ENCODE measurements at places on chromosomes 1 and 21. TPM values are rescaled to one million over a fixed set of nuclear protein-coding genes. Genes with fewer than 3 reads are reported as not detected.
A peak's percentile ranks its signal among the peaks of the same experiment; 100 is the strongest.

PTGFRN gene
- 9.4 TPM for total RNA-seq

SMIM11 gene
- 7.3 TPM for total RNA-seq

CA14 gene
- total RNA-seq: not detected

OLIG2 gene
- total RNA-seq: not detected

LCE2A gene
- total RNA-seq: not detected

LCE1F gene
- not detected for total RNA-seq

FMO4 gene
- total RNA-seq: 2.0 TPM

SYNC gene
- total RNA-seq: 9.2 TPM

GRCh38 chr1:981955-982558 is at the start of gene PERM1:
PERM1 (minus strand) TSS chr1:982093; CDS start chr1:981029, 1,064 bp downstream.
- no peak for DNase-seq

DNA sequence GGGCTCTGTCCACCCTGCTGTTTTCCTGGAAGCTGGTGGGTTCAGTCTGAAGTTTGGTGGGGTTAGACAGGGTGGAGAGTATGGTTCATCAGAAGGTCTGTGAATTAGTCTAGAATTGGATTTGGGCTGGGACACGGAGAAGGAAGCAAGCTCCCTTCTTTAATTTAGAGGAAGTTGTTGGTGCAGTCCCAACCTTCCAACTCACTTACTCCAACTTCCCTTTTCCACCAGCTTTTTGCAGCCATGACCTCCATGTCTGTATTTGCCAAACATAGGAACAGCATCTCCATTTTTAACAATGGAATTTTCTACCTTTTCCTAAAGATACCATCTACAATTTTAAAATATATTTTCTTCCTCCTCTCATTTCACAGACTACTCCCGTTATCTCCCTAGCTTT is 28.5 kb upstream of the PRELP start:
- DNase-seq: no peak

GRCh38 chr1:224784265-224785039 is 145.0 kb upstream of the DNAH14 start:
- no peak for DNase-seq

DNA sequence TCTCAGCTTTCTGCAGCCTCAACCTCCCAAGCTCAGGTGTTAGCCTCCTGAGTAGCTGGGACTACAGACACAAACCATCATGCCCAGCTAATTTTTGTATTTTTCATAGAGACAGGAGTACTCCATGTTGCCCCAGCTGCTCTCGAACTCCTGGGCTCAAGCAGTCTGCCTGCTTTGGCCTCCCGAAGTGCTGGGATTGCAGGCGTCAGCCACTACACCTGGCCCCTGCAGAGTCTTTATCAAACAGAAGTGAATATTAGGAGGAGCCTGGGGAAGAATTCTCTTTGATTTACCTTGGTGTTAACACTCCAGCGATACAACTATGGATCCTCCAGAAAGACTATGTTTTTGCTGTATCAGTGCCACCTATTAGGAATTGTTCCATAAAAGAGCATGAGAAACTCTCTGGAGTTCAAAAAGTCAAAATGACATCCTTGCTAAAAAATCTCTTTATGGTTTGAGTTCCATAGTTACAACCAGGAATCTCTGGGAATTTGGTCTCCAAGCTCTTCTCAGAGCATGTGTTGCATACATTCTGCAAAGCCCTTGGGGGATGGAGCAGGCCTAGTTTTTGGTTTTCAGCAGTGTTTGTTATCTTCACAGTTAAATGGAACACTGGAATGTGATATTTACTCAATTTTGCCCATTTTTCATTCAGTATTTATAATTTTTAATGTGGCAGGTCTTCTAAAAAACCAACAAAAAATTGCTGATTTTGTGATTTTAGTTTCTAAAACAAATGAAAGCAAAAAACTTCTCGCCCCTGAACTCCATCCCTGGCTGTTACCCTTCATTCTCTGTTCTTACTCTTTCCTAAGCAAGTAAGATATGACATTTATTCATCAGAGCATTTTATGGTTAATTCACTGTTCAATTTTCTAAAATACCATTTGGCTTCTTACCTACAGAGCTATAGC is 77.3 kb downstream of the OLFML2B start:
- no peak for DNase-seq

- DNase-seq: no peak
Measured at GRCh38 chr1:210260096-210260495, 27.5 kb downstream of the SERTAD4 start.

DNA sequence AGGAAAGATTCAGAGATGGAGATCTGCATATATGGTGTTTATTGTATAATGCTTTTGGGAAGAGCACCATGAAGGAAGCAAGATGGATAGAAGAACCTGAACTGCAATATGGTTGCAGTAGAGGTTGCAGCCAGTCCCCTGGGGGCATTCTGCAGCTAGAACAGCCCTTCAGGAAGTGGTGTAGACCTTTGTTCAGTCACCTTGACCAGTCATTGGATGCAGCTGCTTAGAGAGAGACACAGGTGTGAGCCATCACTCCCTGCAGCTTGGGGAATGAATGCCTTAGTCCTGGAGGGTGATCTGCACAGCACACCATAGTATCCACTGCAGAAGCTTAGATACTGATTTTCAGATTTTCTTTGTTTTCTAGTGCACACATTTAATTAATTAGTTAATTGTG is 42.3 kb downstream of the NEK7 start:
- no peak for DNase-seq

DNA sequence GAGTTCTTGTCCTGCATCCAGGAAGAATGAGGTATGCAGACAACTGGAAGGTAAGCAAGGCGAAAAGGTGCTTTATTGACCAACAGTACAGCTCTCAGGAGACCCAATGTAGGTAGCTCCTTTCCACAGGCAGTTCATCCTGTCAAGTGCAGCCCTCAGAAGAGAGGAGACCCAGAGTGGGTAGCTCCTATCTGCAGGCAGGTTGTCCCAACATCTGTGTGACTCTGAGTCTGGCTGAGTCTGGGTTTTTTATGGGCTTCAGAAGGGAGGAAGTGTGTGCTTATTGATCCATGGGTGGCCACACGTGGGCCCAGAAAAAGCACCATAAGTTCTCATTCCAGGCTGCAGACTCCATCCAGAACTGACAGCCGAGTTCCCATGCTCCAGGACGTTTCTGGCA is 34.0 kb downstream of the ZNF691 start:
- DNase-seq: no peak

DNA sequence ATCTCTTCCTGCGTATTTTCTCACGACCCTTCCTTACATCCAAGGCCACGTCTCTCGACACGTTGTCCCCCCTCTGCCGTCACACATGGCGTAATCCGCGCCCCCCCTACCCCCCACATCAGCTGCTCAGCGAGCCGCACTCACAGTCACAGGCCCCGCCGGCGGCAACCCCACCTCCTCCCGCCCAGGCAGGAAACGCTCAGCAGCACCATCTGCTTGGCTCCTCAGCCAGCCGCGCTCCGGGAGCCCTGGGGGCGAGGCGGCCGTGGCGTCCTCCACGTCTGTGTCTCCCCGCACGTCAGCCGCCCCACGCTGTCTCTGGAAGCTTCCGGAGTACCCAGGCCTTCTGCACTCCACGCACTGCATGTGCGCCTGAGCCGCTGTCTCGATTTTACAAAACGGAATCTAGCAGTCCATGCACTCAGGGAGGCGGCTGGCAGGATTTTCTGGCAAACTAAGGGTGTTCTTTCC is 64.6 kb downstream of the SIK1 start:
- DNase-seq: peak; percentile 95

- no peak for DNase-seq
Measured at GRCh38 chr21:34545079-34545884, 33.3 kb upstream of the KCNE1 start.

- no peak for DNase-seq
Measured at GRCh38 chr1:61445269-61445825, 279.6 kb downstream of the TM2D1 start.

- peak; percentile 56 for DNase-seq
Measured at GRCh38 chr1:235643837-235644692, 5.5 kb downstream of the GNG4 start.

DNA sequence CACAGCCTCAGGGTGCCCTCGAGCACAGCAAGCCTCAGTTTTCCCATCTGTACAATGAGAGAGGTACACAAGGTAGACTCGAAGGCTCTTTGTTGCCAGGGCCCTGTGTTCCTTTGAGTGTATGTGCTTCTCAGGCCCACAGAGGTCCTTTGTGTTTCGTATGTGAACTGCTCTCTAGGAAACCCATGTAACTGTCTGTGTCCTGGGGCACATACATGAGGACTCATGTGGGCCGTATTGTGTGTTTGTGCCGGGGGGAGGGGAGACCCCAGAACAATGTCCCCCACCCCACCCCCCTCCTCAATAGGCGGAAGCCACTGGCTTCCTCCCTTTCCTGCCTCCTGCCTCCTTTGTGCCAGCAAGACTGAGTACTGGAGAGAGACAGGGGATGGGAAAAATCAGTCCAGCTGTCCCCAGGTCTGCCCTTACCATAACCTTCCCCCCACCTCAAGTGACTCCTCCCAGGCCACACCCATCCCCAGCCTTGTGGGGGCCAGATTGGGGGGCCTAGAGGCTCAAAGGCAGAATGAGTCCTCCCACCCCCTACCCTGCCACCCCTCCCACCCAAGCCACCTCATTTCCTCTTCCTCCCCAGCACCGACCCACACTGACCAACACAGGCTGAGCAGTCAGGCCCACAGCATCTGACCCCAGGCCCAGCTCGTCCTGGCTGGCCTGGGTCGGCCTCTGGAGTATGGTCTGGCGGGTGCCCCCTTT is at the start of gene TIE1:
Gene TIE1 (plus strand): TSS at position 605 of the 717 bp plus-strand sequence. CDS start 90 bp downstream, at position 695.
- DNase-seq: no peak

DNA sequence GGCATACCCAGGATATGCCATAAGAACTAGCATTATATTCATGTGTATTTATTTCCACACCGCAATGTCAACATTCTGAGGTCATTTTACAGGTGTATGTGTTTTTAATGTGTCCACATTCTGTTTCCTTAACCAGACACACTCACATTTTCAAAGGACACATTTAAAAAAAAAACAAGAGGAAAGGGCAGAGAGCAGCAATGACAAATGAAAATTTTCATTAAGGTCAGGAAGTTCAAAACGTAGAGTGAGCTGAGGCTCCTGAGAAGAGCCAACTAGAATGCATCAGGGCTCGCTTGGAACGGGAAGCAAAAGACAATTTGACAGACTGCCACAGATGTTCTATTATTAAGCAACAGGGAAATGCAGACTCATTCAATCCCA is 4.8 kb upstream of the GNPAT start:
- no peak for DNase-seq

DNA sequence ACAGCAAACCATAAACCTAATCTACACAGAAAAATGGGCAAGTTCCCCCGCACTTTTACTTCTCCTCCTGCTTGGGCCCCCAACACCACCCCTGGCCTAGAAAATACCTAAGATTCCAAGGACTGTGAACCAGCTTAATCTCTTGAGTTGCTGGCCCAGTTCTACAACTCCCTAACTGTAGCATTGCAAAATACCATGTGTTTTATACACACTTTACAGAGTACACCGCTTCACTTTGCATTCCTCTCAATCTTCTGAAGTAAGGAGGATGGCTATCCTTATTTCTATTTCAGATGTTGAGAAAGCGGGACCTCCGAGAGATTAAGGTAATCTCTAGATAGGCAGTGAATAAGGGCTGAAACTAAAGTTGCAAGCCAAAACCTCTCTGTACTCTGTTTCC is 408.3 kb upstream of the NR5A2 start:
- DNase-seq: no peak

GRCh38 chr1:94285031-94285654 is 47.8 kb upstream of the ARHGAP29 start:
- DNase-seq: no peak

DNA sequence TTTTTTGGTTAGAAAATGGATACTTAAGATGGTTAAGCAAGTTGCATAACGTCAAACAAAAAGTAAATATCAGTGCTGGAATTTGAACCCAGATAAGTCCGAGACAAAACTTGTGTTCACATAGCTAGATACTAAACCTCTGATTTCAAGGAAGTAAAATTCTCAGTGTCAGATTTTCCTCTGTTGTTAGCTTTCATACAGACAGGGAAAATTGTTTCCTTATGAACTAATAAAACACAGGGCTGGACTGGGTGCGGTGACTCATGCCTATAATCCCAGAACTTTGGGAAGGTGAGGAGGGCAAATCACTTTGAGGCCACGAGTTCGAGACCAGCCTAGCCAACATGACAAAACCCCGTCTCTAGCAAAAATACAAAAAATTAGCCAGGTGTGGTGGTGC is 51.3 kb downstream of the PCNX2 start:
- DNase-seq: no peak

DNA sequence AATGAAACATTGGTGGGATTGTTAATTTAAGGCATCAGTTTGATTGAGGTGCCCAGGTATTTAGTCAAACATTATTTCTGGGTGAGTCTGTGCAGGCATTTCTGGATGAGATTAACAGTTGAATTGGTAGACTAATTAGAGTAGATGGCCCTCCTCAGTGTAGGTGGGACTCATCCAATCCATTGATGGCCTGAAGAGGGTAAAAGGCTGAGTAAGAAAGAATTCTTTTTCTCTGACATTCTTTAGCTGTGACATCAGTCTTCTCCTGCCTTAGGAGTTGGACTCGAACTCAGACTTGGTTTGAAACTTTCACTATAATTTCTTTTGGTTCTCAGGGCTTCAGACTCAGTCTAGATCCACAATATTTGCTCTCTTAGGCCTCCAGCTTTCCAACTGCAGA is 59.6 kb upstream of the ADAMTS5 start:
- no peak for DNase-seq

Measured in spleen (tissue), 13 donors.